ENCODE measurements at places on chromosomes 5 and 9.

GRCh38 chr9:86660146-86660943 lies 287.0 kb downstream of the GAS1 start:
- DNase-seq: no peak

GRCh38 chr9:91541734-91542133 lies 118.1 kb upstream of the NFIL3 start:
- DNase-seq: no peak

- DNase-seq: no peak
Measured at GRCh38 chr5:168214886-168215285, 76.6 kb upstream of the WWC1 start.

DNA sequence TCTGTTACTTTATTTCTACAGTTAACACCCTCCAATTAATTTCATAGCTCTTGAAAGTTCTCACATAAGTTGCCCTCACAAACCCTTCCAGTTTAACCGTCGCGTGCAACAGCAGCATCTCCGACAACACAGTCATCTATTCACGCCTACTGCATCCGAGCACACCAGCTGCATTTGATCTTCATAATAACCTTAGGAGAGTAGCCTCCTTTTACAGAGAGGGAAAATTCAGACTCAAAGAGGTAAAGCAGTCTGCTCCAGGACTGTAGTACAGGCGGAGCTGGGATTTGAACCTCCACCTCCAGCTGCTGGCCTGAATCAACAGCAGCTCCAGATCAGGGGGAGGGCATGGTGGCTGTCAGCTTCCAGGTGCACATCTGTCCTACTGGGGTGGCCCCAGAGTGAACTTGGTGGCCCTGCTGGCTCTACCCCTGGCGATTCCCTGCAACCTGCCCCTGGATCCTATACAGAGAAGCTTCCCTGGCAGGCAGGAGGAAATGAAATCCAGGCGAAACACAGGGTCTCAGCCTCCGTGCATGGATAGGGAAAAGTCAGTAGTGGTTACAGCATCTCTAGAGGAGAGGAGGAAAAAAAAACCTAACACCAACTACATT lies 71.6 kb upstream of the UNC5A start:
- no peak for DNase-seq

DNA sequence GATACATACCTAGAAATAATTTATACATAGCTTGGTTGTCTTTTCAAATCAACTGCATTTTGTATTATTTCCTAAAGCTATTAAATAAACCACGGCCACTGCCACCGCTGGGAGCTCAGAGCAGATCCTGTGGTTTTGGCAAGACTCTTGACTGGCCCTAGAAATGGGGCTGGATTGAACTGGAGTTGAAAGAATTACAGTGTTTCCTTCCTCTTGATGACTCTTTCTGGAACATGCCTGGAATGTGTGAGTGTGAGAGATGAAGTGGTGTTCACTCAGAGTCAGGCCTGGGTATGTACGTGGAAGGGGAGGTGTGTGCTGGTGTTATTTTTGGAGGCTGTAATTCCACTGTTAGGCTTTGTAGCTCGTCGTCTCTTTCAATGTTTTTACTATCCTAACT lies 45.9 kb downstream of the TEK start:
- DNase-seq: no peak

DNA sequence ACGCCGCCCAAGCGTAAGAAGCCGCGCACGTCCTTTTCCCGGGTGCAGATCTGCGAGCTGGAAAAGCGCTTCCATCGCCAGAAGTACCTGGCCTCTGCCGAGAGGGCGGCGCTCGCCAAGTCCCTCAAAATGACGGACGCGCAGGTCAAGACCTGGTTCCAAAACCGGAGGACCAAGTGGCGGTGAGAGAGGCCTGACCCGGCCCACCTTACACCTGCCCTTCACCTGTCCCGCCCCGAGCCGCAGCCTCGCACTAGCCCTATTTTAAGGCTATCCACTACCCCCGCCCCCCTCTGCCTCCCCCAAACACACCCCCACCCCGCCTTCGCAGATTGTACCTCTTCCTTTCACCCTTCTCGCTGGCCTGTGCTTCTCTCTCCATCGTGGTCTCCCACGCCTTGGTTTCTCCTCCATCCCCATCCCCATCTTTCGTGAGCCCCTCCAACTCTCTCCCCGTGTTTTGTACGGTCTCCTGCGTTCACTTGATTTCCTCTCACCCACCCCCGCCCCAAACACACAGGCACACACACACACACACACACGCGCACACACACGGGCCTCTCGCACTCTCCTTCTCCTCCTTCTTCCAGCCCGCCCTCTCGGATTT lies 1.3 kb downstream of the TLX3 start:
- DNase-seq: no peak

- DNase-seq: no peak
Measured at GRCh38 chr5:122965111-122965510, 71.4 kb downstream of the PPIC start.

DNA sequence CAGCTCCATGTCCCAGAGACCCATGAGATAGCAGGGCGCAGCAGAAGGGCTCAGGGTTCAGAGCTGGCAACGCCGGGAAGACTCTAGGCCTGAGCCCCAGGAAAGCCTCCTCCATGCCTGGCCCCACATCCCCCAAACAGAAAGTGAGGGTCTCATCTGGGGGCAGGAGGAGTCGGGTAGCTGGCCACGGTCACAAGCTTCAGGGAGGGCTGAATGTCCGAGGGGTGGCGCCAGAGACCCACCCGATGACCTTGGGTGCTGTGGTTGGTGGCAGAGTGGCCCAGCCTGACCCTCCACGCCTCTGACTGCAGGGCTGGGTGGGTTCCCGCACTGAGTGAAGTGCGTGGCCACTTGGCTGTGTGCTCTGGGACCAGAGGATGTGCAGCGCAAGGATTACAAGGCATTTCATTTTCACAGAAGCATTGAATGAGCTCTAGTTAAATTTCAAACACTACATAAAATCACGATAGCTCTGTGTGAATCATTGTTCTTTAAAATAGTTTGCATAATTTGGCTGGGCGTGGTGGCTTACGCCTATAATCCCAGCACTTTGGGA lies 3.0 kb downstream of the C8G start:
- DNase-seq: peak; percentile 57

DNA sequence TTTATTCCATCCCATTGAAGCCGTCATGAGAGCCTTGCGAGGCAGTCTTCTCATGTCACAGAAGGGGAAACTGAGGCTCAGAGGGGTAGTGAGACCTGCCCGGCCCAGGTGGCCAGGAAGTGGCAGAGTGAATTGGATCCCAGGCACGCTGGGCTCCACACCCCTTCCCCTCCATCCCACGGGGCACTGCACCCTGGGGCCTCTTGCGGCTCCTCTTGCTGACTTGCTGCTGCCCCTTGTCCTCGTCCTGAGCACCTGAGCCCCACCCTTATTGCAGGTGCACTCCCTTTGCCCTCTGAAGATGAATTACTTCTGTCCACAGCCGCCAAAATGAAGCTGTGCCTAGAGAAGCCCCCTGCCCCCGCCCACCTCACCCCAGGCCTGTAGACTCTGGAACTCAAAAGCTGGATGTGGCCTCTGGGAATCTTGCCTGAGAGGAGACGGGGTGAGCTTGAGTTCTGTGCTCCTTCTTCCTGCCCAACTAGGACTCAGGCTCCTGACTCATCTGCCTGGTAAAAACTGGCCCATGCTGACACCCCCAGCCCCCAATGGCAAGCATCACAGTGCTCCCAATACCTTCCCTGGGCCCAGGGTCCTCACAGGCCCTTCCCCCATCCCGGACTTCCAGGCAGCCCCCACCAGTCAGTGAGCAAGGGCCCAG lies 6.4 kb downstream of the NEURL1B start:
- no peak for DNase-seq

DNA sequence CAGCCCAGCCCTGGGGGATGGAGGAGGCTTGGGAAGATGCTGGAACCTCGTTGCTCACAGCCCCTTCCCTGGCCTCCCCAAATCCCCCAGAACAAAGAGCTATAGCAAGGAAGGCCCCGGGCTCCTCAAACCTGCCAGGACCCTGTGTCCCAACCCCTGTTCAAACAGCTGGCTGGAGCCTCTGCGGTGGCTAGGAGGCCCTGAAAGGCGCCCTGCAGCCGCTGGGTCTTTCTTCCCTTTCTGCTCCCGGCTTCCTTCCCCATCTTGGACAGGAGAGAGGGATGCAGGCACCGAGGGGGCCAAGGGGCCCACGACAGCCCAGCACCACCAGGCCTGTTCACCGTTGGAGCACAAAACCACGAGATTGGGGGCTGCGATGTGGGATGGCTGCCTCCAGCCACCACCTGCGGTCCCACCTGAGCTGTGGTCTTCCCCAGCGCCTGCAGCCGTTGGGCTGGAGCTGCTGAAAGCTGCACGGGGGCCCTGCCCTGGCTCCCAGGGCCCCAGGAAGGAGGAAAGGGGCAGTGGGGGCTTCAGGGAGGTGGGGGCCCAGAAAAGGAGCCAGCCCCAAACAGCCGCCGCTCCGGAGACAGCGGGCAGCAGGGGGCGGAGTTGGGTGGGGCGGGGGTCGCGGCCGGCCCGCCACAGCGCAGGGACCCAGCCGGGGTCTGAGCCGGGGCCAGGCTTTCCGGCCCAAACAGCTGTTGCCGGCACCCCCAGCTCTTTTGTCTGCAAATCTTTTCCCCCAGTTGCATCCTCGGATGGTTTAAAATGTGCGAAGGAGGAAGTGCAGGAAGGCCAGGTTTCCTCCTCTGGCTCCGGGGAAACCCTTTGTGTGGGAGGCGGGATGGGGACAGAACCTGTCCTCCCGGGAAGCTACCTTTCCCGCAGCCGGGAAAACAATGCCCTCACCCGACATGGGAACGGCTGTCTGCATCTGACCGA lies 16.1 kb downstream of the NOTCH1 start:
- DNase-seq: peak; percentile 25

DNA sequence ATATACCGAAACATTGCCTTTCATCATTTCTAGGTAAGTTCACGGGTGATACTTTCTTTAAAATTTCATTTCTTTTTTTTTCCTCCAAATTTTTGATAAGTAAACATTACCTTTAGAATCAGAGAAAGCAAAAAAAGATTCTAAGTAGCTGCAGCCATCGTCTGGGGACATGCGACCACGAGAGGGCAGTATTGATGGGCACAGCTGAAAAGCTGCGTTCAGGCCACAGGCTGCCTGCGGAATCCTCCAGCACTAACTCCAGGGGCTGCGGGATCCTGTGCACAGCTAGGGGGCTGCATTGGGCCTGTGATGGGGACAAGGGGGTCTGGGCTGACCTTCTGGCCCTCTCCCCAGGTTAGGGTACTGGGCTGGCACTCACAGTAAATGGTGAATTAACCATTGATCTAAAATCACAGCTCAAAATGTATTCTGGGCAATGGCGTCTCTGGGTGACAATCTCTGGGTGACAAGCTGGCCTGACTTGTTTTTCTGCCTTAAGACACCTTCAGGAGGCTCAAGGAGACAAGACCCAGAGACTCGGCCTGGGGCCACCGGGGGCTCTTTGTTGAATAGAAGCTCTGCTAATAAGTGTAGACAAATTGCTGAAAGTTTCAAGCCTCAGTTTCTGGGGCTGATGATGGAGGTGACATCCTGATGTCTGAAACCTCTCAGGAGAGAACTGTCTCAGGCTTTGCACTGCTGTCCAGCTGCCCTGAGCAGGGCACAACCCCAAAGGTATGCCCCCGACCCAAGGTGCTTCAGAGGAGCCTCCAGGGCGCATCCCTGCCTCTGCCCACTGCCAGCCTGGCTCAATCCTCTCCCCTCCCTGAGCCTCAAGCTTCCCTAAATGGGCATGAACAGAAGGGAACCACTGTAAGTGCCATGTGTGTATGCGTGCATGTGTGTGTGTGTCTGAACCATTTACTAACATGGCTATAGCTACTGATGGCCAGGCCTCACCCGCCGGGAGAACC lies 44.3 kb upstream of the SARDH start:
- DNase-seq: peak; percentile 80

DNA sequence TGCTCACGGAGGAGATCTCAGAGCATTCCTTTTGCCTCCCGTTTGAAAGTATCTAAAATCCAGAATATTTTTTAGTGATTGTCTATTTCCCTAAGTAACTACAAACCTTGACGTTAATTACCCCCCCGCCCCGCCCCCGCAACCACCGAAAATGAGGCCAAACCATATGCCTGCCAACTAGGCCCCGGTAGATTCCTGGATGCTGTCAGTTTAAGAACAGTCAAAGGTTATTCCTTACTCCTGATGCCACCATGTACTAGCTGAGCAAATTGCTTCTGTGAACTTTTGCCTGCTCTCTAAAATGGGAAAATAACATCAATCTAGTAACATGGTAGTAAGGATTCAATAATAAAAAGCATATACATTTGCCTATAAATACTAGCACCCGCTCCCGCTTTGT lies 244.8 kb downstream of the SAXO1 start:
- no peak for DNase-seq

DNA sequence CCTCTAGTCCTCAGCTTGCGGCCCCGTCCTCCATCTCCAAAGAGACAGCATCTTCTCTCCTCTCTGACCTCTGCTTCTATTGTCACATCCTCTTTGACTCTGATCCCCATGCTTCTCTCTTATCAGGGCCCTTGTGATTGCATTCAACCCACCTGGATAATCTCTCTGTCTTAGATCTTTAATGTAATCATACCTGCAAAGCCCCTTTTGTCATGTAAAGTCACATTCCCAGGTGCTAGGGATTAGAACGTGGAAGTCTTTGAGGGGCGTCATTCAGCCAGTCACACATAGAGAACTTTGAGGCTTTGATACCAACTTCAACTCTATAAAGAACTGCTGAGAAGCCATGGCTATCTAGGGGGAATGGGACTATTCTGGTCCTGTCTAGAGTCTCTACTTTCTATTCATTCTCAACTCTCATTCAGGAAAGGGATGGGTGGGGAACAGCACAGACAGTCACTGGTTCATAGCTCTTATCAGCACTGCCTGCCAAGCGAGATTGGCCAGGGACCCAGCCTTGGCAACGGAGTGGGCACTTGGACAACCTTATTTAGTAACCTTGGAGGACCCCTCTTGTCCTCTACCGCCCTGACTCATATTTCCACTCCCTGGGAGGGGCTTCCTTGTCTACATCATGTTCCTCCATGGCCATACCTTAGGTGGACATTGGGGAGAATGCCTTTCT lies 29.0 kb downstream of the TAS2R1 start:
- DNase-seq: no peak

DNA sequence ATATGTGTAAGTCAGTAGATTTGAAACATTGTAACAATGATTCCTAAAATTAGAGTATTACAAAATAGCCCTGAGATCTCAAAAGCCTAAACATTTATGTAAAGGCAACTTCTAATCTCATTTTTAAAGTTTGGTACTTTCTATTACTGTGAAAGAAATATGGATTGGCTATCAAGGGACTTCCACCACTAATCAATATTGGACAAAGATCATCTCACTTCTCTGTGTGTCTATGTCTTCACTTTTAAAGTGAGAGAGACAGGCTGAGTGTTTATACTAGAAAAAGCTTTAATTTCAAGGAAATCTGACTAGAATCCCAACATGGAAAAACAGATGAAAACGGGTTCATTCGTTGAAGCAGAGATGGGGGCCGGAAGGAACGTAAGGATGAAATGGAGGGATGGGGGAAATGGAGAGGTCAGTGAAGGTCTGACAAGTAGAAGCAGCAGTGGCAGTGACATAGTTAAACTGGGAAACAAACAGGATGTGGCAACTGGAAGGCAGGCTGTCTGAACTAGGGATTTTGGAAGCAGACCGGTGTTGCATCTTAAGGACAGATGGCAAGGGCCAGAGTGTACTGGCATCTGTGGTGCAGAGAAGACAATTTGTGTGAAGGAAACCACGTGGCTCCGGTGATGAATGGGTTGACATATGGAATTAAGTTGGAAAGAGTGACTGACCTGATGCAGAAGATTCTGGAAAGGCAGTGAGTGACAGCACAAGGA lies 60.8 kb downstream of the PDE4D start:
- DNase-seq: no peak

Data from HT-29 (cell line).